ENCODE measurements at places on chromosomes 3 and 15. TPM values are rescaled to one million over a fixed set of nuclear protein-coding genes. Genes with fewer than 3 reads are reported as not detected.

The LYZL4 gene
- not detected for total RNA-seq

DNA sequence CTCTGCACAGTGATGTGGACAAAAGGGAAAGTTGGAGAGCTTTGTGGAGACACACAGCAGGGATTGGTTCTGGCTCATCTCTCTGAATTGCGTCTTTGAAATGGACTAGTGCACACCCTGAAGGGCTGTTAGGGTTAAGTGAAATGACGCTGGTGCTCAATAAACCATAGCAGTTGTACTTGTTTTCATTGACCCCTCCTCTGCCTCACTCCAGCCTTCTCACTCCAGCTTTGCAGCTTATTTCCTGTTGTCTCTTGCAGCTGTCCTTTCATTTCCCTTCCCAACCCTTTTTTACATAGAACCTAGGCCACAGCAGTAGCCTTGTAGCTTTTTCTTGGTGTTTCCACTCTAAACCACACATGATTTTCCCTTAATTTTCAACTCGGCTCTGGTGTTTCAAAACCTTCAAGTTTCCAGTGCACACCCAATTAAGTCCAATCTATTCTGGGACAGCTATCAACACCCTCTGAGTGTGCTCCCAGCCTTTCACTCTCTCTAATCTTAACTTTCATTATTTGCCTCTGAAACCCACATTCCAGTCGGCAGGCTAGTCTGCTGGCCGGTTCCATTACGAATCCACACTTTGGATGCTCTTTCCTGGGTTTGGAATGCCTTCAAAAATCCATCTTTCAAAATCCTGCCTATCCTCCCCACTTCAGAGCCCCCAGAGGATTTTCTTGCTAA, 6.4 kb downstream of the C3orf52 start:
- DNase-seq = peak; percentile 31

GRCh38 chr3:117751651-117752050, 1042.1 kb downstream of the TUSC7 start:
- no peak for DNase-seq

GRCh38 chr15:95918525-95918924, 412.0 kb upstream of the NR2F2 start:
- no peak for DNase-seq

DNA sequence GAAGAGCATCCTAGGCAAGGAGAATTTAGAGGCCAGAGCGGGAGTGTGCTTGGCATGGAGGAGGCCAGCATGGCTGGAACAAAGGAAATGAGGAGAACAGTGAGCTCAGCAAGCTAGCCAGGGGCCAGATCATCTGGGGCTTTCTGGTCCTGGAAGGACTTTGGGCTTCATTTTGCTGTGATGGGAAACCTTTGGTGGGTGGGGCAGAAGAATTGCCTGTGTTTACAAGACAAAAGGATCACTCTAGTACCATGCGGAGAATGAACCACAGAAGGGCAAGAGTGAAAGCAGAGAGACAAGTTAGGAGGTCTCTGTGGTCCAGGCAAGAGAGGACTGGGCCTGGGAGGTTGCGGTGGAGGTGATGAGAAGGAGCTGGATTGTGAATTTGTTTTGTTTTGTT, 61.6 kb upstream of the FOXP1 start:
- no peak for DNase-seq

DNA sequence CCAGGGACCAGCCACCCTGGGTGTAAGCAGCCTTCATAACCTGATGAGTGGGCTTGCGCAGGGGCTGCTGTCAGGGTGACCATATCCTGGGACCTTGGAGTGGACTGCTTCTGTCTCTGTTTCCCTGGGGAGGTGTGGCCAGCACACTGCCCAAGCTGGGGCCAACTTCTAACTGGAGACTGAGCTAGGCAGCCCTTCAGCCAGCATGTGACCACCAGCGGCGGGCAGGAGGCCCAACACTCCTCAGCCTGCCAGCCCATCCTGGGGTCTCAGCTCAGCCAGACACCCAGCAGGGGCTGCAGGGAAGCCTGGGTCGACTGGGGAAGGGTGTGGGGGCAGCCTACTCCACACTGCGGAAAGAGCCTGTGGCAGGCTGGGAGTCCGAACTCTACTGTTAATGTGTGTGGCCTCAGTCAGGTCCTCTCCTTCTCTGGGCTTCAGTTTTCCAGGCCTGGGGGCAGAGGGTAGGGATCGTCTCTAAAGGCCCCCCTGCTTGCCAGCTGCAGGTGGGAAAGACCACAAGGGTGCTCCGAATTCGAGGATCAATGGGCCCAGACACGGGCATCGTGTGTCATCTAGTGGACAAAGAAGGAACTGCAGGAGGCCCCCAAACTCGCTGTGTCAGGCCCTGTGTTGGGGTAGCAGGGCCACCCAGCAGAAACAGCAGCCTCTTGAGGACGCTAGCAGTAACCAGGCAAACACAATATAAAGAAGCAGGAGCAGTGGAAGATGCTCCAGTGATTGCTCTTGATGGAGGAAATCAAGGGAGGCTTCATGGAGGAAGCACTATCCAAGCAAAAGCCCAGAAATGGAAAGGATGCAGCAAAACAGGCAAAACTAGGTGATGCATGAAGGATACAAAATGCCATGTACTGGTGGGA, 2.0 kb upstream of the SEMA3G start:
- peak; percentile 71 for DNase-seq

The ITIH1 gene
- not detected for total RNA-seq

DNA sequence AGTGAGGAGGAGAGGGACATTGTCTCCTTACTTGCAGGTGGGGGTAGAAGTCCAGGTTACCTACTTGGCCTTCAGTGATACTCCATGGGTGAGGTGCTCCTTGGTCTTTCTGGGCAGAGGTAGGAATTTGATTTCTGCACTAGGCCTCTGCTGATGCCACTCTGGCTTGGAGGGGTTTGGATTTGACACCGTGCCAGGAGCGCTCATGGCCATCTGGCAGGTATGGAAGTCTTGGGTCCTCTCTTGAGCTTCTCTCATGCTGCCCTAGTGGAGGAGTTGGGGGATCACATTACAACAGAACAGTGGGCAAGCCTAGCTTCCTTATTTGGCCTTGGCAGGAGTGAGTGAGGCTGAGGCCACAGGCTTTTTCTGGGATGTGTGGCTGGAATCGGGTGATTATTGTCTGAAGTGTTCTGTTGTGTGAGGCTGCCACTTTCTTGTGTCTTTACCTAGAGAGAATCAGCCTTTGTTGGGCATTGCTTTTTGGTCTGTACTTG, 525.0 kb downstream of the GABRG3 start:
- no peak for DNase-seq

The IL17RC gene
- total RNA-seq = 41.8 TPM

- no peak for DNase-seq
Observed at GRCh38 chr3:146921693-146922092, 316.5 kb upstream of the PLSCR5 start.

GRCh38 chr15:90364251-90364650, 12.2 kb downstream of the ZNF774 start:
- peak; percentile 77 for DNase-seq

DNA sequence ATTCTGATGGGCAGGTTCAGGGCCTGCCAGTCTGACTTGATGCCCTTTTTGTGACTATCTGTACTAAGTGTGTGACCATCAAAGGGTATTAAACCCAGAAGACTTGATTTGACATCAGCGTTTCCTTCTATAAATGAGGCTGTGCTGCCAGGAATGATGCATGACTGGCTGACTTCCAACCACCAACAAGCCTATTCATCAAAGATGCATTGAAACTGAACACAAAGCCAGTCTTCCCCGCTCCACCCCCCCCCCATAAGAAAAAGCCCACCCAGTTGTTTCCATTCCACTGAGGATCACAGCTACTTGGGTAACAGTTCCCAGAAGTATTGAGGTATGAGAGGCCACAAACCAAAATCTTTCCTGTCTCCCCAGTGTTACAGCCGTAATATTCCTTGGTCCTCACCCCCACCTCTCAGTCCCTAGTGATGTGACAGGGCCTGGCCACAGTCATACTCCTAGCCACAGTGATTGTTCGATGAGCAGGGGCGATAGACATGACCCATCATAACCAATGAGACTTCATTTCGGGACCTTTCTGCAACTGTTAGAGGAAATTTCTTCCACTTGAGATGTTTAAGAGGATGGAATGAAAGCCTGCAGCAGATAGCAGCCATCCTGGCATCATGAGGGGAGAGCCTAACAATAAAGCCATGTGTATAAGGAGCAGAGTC, 22.6 kb downstream of the SH3BP5 start:
- DNase-seq = peak; percentile 33

The GPR15 gene
- not detected for total RNA-seq

DNA sequence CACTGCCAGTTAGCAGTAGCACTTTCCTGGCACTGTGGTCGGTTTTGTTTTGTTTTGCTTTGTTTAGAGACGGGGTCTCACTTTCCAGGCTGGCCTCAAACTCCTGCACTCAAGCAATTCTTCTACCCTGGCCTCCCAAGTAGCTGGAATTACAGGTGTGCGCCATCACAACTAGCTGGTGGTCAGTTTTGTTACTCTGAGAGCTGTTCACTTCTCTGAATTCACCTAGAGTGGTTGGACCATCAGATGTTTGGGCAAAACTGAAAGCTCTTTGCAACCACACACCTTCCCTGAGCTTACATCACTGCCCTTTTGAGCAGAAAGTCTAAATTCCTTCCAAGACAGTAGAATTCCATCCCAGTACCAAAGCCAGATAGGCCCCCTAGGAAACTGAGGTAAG, 22.6 kb downstream of the CLDN18 start:
- no peak for DNase-seq

DNA sequence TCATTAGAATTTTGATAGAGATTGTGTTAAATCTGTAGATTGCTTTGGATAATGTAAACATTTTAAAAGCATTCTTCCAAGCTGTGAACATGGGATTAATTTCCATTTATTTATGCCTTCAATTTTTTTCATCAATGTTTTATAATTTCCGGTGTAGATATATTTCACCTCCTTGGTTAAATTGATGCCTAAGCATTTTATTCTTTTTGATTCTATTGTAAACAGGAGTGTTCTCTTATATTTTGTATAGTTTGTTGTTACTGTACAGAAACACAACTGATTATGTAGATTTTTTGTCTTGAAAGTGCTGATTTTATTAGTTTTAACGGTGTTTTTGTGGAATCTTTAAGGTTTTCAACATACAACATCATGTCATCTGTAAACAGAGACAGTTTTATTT, 355.0 kb downstream of the EDEM1 start:
- no peak for DNase-seq

- no peak for DNase-seq
Observed at GRCh38 chr3:32403663-32404062, 12.0 kb downstream of the CMTM7 start.

The CEP97 gene
- 9.8 TPM for total RNA-seq

- no peak for DNase-seq
Observed at GRCh38 chr3:73475175-73475574, 149.6 kb downstream of the PDZRN3 start.

The DNAH12 gene
- not detected for total RNA-seq

The IQCH gene
- total RNA-seq = 4.1 TPM

- no peak for DNase-seq
Observed at GRCh38 chr3:22724420-22724819, 478.7 kb upstream of the UBE2E2 start.

DNA sequence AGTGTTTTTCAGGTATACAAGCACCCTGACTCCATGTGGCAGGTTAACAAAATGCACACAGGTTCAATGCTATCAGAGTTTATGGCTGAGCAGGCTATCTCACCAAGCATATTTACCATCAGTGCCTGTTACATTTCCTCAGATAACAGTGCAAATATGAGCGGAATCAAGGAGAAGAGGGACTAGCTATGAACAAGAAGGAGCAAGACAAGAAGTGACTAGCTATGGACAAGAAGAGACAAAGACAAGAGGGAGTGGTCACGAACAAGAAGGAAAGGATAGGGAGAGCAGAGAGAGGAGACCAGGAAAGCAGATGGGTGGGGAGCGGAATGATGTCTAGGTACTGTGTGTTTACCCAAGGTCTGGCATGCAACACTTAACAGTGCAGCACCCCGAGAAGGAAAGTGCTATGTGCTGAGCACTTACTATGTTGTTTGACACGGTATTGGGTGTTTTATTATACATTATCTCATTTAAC, 8.6 kb downstream of the ILDR1 start:
- no peak for DNase-seq

The EIF2A gene
- 125 TPM for total RNA-seq

- DNase-seq = no peak
Observed at GRCh38 chr3:122946185-122946584, 81.4 kb downstream of the SEMA5B start.

GRCh38 chr3:133192967-133193366, 154.8 kb downstream of the TMEM108 start:
- DNase-seq = no peak

DNA sequence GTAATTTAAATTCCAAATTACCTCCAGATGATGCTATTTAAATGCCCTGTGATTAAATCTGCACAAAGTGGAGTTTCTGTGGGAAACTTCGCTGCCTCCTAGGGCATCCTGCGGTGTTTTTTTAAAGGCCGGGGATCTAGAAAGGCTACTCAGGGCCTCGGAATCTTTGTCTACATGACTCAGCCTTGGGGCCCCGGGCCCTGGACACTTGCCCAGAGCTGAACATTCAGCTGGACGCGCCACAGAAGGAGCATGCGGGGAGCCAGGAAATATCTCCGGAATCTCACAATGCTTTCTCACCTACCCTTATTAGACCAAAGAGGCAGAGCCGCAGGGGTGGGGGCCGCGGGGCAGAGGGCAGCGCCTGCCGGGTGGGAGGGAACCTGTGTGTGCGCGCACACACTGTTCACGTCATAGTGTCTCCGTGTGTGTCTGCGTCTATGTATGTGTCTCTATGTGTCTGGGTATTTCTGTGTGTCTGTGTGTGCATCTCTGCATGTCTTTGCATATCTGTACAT, 145.5 kb upstream of the TPM1 start:
- DNase-seq = peak; percentile 100

DNA sequence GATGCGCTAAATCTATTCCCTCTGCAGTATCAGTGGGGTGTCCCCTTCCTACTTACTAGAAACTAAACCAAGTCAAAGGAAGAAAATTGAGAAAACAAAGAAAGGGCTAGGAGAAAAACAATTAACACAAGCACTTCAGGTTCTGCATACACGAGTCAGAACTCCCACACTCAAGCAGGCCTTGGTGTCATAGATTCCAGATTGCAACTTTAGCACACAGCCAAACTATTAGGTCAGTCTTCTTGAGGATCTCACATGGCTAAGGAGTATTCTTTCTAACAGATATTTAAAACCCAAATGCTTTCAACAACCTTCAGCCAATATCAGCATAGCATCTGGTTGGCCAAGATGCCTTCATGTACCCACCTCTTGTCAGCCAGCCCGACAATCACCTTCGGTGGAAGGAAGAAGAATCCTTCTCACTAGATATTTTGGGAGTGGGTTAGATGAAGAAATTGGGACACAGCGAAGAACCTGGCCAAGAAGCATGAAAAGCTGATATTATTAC, 340.0 kb downstream of the VPS13C start:
- DNase-seq = no peak

The GOLGA6B gene
- not detected for total RNA-seq

The C3orf20 gene
- total RNA-seq = not detected

DNA sequence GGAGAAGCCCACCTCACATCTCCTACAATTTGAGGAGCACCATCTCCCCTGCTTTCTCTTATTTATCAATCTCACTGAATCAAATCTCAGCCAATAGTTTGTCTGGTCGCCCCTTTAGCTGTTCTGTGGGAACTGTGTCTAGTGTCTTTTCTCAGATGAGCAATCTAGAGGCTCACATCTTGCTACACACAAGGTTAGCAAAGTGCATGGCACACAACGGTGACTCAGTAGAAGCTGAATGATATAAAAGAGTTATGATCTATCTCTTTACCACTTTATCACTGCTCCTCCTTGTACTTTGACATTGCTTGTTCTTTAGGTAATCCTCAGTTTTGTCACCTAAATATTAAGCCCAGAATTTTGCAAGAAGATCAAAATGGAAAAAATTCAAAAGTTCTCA, 16.8 kb upstream of the COLQ start:
- peak; percentile 16 for DNase-seq

Data from GM23248 (cell line).